ENCODE measurements at places on chromosomes 5 and 9. TPM values are rescaled to one million over a fixed set of nuclear protein-coding genes. Genes with fewer than 3 reads are reported as not detected.

GRCh38 chr5:9156282-9156681 is 389.6 kb downstream of the SEMA5A start:
- no peaks in the 10 kb centered on the region for H3K36me3 ChIP-seq
- H3K4me3 ChIP-seq: no peak overlapping the region
- H3K27ac ChIP-seq: no peak overlapping the region
- no peaks in the 10 kb centered on the region for H3K4me1 ChIP-seq

DNA sequence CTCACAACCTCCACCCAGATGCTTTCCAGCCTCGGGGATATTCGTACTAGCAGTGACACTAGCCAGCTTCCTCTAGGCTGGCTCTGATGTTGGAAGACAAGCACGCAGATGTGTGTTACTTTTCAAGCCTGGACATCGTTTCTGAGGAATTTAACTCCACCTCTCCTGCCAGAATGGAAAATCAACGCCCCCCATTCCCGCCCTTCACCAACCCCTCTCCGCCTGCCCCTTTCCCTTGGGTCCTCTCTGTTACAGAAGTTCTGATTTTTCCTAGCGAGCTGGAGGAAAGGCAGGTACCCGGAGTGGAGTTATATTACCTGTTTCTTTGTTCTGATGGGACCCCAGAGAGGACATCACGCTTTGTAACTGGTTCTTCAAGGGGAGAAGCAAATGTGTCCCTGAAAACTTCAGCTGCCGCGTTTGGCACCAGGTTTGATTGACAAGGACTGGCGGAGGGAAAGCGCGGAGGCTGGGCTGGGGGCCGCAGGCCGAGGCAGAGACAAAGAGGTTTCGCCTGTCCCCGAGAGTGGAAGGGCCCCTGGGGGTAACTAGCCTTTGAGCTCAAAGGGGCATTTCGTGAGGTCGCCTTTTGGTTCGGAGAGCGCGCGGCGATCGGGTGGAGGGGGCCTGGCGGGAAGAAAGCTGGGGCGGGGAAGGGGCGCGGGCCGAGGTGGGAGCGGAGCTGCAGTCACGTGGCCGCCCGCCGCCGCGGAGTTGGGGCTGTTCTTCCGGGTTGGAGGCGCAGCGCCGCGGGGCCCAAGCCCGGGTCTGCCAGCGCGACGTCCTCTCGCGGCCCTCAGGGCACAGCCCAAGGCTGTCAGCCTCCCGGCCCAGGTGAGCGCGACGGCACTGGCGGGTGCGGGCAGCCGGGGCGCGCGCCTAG is at the start of gene NNT:
Gene NNT, plus strand, starts transcription at position 720 of the 883 bp plus-strand sequence. CDS start 6,016 bp downstream, outside the sequence.
- H3K4me3 ChIP-seq: peak within 1 kb of the TSS; percentile 93
- no peaks in the 10 kb centered on the region for H3K36me3 ChIP-seq
- peak; percentile 87 for DNase-seq
- no peaks in the 10 kb centered on the region for H3K27me3 ChIP-seq
- peak within 1 kb of the TSS; percentile 96 for H3K27ac ChIP-seq

DNA sequence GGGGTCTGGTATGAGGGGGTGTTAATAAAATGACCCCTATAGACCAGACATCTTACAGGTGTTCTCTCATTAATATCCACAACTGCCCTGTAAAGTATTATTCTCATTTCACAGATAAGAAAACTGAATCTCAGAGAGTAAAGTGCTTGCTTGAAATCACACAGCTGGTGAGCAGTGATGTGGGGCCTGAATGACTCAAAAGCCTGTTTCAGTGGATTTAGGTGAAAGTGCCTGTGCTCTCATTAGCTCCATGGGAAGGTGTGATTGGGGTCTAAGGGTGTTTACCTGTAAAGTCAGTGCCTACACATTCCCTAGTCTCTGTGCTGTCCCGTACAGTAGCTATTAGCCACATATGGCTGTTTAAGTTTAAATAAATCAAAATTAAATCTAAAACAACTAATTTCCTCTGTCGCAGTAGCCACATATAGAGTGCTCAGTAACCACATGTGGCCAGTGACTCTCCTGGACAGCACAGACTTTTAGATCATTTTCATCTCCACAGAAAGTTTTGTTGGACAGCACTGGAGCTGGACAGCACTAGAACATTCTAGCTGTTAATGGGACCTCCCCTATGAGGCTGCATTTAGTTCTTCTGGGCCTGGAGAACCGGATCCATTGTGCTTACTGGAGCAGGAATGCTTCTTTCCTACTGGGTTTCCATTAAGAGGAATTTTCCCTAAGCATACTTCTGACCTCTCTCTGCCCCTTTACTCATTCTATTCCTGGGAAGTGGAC is 52.5 kb upstream of the SEMA6A start:
- no peak for DNase-seq
- no peaks in the 10 kb centered on the region for H3K36me3 ChIP-seq
- H3K27me3 ChIP-seq: no peaks in the 10 kb centered on the region
- H3K27ac ChIP-seq: peak overlapping the region; percentile 73
- H3K4me3 ChIP-seq: no peak overlapping the region
- peaks cover 18% of the 10 kb centered on the region for H3K4me1 ChIP-seq

DNA sequence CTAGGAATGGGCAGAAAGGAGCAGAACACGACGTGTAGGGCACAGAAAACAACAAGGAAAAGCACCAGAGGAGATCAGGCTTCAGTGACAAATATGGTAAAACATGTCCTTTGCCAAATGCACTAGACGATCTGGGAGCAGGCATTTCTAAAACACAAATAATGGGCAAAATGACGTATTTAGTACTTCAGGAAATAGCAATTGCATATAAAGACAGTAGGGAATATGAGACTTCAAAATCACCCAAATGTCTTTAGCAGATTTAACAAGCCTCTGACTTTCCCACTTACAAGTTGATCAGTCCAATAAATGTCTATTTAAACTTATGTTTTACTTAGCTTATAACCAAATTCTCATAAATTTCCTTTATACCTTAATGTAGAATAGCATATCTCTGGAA is 969.6 kb upstream of the C9orf72 start:
- H3K27me3 ChIP-seq: no peaks in the 10 kb centered on the region
- H3K27ac ChIP-seq: no peak overlapping the region
- H3K4me1 ChIP-seq: no peaks in the 10 kb centered on the region
- DNase-seq: no peak
- no peak overlapping the region for H3K4me3 ChIP-seq

- no peak for DNase-seq
- no peak overlapping the region for H3K4me3 ChIP-seq
- no peaks in the 10 kb centered on the region for H3K27me3 ChIP-seq
- H3K4me1 ChIP-seq: no peaks in the 10 kb centered on the region
Observed at GRCh38 chr9:124877021-124877782, 15.3 kb downstream of the ARPC5L start.

DNA sequence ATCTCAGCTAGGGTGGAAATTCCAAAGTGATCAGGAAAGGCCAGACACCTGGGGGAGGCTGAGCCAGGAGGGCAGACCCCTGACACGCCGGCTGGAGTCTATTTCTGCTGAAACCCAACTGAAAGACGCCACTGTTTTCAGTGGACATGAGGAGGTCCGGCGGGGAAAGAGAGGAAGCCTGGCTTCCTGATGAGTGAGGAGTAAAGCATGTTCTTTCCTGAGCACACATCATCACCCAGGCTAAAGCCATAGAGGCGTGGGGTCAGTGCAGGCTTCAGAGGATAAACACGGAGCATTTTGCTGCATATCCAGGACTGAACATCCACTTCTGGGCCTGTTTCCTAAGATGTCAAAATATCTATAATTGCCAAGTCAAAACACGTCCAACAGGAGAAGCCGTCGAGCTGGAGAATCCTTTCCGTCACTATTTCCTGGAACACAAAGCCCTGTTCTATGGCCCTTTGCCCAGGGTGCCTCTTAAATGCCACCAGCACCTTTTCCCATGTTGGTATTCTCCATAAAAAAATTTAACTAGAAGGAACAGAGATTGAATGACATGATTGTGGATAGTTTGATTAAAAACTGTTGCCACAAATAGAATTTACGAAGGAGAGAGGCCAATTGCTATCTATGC is 597.9 kb upstream of the ADAMTS16 start:
- H3K27me3 ChIP-seq: no peaks in the 10 kb centered on the region
- DNase-seq: no peak
- H3K36me3 ChIP-seq: no peaks in the 10 kb centered on the region
- no peak overlapping the region for H3K4me3 ChIP-seq
- no peak overlapping the region for H3K27ac ChIP-seq

DNA sequence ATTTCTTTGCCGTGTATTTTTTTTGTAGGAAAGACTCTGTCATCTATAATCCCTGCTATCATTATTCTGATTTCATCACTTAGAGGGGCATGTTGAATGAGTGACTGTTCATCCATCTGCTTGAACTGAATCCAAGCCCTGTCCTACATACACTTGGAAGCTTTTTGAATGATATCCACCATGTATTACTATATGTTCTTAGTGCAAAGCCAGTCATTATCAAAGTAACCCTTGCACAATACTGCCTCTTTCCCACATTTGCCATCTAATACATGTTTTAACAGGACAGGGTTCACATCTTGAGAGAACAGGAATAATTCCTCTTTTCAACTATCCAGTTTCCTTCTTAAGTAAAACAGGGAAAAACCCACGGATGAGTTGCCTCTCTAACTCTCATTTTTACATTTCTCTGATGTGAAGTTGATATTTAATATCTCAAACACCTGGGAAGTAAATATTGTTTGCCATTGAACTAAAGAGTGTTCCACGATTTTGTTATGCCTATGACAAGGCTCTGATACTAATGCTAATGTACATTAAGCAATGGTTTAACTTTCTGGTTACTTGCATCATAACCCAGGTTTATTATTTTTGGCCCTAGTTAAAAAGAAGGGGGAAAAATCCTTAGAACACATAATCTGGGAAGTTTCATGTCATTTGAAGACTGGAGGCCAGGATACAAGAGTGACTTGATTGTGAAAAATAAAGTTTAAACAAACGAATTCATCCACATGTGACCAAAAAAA is 103.7 kb upstream of the TARS1 start:
- H3K4me3 ChIP-seq: no peak overlapping the region
- no peak for DNase-seq

DNA sequence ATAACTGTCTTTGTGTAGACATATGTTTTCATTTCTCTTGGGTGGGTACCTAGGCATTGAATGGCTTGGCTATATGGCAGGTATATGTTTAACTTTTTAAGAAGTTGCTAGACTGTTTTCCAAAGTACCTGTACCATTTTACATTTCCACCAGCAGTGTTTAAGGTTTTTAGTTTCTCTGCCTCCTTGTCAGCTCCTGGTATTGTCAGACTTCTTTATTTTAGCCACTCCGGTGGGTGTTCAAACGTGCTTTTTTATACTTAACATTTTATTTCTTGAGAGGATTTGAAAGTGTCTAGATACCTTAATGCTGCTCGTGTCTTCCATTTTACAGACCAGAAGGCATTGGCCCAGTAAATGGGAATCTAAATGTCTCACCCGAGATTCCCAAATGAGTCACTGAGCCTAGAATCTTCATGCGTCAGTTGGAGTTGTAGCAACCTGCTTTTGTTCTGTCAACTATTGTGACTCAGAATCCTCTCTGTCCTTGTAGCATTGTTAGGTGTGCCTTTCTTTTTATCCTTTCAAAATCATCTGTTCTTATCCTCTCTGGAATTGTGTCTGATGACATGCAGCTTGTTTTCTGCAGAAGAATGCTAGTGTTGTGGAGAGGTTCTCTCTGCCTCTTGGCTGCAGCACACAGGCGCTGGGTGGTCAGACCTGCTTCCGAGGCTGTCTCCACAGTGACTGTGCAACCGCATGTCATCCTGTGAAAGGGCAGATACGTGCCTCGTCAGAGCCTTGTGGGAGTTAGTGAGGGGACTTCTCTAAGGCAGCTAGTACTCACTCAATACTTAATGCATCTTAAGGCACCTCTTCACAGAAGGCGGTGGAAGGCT is 291.8 kb downstream of the AOPEP start:
- no peaks in the 10 kb centered on the region for H3K27me3 ChIP-seq
- H3K4me1 ChIP-seq: peaks cover 95% of the 10 kb centered on the region
- peak overlapping the region; percentile 66 for H3K27ac ChIP-seq
- H3K36me3 ChIP-seq: peaks cover 63% of the 10 kb centered on the region
- H3K4me3 ChIP-seq: peak overlapping the region; percentile 17

- peak; percentile 32 for DNase-seq
- H3K4me1 ChIP-seq: peaks cover 4% of the 10 kb centered on the region
- no peaks in the 10 kb centered on the region for H3K27me3 ChIP-seq
- no peak overlapping the region for H3K27ac ChIP-seq
- H3K36me3 ChIP-seq: no peaks in the 10 kb centered on the region
- no peak overlapping the region for H3K4me3 ChIP-seq
Observed at GRCh38 chr9:38090170-38090569, 21.1 kb upstream of the SHB start.

DNA sequence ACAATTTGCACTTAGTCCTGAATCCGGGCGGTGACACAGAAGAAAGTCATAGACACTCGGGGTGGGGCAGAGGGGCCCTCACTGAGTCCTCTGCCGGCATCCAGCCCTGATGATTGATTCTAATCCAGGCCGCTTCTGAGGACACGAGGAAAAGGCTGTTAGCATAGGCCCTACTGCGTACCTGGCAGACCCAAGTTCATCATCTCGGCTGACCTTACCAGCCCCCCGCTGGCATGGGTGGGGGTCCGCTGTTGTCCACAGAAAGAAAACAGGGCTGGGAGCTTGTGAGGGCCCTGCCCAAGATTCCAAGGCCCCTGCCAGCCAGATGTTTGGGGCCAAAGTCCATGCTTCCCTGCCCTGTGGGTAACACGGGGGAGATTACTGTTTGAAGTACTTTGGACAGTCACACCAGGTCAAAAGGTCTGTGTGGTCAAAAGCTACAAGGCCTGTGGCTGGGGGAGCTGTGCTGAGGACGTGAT is 24.5 kb downstream of the ERGIC1 start:
- H3K4me1 ChIP-seq: peaks cover 76% of the 10 kb centered on the region
- no peaks in the 10 kb centered on the region for H3K27me3 ChIP-seq
- H3K36me3 ChIP-seq: no peaks in the 10 kb centered on the region

GRCh38 chr9:84339962-84340361 is 596 bp downstream of the SLC28A3 start:
- H3K27me3 ChIP-seq: no peaks in the 10 kb centered on the region
- H3K27ac ChIP-seq: no peak overlapping the region
- H3K36me3 ChIP-seq: no peaks in the 10 kb centered on the region
- no peak for DNase-seq
- no peaks in the 10 kb centered on the region for H3K4me1 ChIP-seq
- no peak overlapping the region for H3K4me3 ChIP-seq

DNA sequence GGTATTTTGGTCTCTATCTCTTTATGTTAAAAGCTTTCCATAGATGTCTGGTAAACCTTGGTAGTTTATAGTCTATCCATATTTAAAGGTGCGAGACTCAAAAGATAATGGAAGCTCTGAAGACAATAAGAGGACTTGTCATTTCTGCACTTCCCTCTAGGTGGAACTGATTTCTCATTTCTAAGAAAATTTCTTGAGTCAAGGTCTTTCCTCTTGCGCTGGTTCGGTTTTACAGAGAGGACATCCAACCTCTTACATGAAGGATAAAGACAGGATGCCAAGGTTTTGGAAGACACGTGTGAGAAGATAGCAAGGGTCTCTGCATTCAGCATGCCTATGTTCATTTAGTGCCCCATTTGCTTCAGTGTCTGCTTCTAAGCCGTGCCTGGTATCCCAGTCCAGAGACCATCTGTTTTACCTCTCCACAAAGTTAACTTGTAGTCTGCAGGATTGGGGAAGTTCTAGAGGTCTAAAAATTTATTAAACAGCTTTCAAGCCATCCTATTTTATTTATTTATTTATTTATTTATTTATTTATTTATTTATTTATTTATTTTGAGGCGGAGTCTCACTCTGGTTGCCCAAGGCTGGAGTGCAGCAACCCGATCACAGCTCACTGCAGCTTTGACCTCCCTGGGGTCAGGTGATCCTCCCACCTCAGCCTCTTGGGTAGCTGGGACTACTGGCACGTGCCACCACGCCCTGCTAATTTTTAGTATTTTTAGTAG is 41.6 kb downstream of the KIAA1191 start:
- no peak for DNase-seq
- no peaks in the 10 kb centered on the region for H3K4me1 ChIP-seq
- no peaks in the 10 kb centered on the region for H3K27me3 ChIP-seq
- H3K4me3 ChIP-seq: no peak overlapping the region
- H3K36me3 ChIP-seq: peaks cover 11% of the 10 kb centered on the region

MAMDC2 gene
- total RNA-seq: 89.9 TPM

CBY3 gene
- not detected for total RNA-seq

EHMT1 gene
- 91.4 TPM for total RNA-seq

COL27A1 gene
- total RNA-seq: 9.9 TPM

TGFBR1 gene
- total RNA-seq: 51.8 TPM
